ENCODE measurements at places on chromosomes 1 and 21.

- DNase-seq: no peak
Measured at GRCh38 chr1:75472971-75473603, 137.8 kb downstream of the SLC44A5 start.

GRCh38 chr1:54378157-54378873 is 27.9 kb downstream of the SSBP3 start:
- no peak for DNase-seq

DNA sequence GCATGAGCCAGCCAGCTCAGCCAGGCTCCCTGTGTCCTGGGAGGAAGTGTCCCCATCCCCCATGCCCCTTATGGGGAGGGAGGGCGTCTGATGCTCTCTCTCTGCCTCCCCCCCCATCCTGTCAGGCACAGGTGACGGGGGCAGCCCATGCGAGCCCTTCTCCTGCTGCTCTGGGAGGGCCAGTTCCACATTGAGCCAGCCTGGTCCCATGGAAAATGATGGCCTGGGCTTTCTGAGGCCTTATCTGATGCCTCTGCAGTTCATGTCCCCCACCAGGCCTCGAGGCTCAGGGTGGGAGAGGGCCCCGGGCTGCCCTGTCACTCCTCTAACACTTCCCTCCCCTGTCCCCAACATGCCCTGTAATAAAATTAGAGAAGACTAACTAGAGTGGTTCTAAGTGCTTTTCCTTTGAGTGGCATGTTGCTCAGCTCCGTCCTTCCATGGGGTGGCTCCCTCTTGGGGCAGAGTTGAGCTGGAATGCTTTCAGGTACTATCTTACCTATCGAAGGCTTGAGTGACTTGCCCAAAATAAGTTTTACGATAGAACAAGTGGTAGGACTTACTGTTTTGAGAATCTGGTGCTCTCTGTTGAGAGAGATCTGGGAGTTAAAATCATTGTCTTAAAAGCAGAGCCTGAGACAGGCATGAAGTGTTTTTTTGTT is 1.8 kb upstream of the MTFR1L start:
- no peak for DNase-seq

DNA sequence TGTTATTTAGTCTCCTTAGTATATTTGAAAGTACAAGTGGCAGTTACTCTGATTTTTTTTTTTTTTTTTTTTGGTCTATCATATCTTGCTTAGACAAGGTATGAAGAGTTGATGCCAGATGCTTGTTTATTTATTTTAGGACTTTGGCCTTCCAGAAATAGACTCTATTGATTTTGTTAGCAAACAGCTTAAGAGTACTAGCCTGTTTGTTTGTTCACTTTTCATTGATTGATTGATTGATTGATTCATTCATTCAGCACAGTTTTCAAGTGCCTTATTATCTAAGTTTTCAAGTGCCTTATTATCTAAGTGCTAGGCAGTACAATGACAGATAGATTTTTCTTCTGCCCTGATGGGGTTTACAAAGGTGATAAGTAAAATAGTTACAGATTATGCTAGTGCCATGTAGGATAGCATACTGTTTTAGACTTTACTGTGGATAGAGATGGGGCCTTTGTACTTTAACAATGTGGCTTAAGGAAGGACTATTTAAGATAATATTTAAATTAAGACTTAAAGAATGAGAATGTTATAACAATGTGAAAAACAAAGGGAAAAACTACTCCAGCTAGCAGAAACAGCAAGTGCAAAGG is 50.5 kb downstream of the MTF2 start:
- DNase-seq: no peak

- no peak for DNase-seq
Measured at GRCh38 chr1:24939040-24939674, 9.1 kb upstream of the RUNX3 start.

GRCh38 chr1:24639094-24639493 is 4.0 kb upstream of the SRRM1 start:
- no peak for DNase-seq
